ENCODE measurements at places on chromosomes 16 and 17.

DNA sequence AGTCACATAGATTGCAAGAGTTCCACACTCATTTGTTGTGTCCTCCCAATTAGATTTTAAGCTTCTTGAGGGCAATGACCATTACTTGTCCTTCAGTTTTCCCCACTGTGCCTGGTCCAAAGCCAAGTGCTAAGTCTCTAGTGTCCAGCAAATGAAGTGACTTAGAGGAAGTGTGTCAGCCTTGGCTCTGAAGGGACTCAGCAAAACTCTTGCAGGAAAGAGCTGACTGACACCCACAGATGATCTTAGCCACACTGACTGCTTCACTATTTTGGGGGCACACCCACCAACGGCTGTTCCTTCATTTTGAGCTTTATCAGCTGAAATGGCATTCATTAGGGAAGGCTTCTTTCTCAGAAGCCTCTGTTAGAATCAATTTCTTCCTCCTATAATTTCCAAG, 358.1 kb downstream of the UTP18 start:
- DNase-seq, result no peak

DNA sequence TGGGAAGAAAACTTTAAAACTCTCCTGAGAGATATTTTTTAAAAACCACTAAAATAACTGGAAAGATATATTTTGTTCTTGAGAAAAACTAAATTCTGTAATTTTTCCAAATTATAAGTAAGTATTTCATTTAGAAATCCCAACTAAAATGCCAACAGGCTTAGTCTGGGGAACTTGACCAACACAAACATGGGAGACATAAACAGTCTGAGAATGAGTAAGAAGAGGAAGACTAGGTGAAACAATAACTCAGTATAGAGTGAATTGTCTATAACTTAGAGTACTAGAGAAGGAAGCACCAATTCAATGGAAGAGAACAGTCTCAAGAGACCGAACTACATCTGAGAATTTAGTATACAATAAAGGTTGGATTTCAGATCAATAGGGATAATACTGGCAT, 2.9 kb downstream of the CMTM1 start:
- DNase-seq, result no peak

DNA sequence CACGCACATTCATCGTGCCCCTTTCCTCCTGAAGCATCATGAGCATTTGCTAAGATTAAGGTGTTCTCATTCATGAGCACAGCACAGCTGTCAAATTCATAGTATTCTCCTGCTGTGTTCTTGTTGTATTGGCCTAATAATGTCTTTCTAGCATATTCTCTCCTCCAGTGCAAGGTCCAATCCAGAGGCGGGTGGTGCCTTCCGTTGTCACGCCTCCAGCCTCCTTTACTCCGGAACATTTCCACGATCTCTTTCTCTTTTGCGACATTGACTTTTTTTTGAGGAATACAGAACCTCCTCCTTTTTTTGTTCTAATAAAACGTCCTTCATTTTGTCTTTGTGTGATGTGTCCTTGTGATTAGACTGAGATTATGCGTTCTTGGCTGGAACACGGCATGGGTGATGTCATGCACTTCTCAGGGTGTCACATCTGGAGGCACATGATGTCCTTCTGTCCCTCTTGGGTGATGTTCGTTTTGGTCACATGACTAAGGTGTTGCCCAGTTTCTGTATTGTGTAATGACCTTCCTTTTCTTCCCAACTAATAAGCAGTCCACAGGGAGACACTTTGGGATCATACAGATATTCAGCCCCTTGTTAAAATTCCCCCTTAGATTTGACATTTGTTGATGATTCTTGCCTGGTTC, 66.3 kb downstream of the CLEC16A start:
- DNase-seq, result no peak

DNA sequence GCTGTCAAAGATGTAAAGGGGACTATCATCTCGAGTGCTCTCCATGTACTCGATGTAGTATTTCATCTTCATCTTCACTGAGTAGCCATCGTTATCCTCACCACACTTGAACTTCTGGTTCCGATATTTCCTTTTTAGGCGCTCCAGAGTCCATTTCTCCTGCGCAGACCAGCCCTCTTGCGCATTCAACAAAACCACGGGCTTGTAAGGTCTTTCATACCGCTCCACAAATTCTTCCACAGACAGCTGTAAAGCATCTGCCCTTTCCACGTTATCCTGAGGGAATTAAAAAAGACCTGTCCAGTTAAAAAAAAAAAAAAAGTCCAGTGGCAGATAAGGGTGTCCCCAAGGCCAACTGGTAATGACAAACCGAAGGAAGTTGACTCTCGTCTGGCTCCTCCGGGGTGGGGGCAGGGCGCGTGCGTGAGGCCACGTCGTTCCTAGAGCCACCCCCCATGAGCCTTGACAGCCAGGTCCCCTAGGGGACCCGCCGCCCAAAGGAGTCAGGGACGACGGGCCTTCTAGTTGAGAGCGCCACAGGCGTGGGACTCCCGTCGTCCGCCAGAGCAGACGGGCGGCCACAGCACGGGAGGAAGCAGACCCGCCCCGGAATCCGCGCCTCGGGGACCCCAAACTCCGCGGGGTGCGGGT, 701 bp downstream of the JMJD6 start:
- peak; percentile 39 for DNase-seq

DNA sequence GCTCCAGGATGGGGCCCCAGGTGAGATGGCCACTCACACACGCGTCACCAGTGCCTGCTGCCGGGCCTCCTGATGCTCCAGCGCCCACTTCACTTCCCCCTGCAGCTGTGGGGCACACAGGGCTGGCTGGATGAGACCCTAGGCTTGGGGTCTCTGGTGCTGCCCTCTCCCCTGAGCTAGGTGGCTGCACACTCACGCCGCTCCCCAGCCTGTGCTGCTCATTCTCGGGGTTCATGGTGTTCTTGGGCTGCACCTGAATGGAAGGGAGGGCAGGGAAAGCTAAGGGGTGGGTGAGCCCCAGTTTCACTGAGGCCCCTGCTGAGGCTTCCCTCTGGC, 1.2 kb downstream of the CCDC78 start:
- no peak for DNase-seq

DNA sequence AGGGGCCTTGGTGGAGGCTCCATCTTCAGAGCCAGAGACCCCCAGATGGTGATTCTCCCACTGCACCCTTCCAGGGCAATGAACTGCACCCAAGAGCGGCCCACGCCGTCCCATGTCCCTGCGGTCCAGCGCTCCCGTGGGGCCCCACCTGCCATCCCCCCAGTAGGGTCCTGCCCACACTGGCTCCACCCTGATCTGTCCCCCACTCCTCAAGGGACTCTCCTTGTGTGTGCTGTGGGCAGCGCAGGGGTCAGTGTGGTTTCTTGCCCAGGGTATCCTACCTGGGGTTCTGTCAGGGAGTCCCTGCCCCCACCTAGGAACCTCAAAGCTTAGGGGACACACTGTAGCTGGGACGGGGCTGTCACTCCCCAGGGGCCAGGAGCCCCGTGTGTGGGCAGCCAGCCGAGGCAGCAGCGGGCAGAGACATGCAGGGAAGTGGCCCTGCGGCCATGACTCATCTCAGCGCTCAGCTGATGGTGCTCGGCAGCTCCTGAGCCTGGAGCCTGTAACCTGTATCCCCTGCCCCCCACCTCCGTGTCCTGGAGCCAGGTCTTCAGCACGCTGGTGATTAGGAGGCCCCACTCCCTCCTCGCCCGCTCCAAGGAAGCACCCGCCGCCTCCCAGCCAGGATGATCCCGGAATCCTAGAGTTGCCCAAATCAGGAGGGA, 35.7 kb upstream of the SSTR5 start:
- DNase-seq, result no peak

- no peak for DNase-seq
Observed at GRCh38 chr16:17056666-17057065, 414.1 kb downstream of the XYLT1 start.

GRCh38 chr17:14032234-14032633, 37.1 kb upstream of the COX10 start:
- no peak for DNase-seq

GRCh38 chr17:38357486-38358123, 6.0 kb downstream of the SOCS7 start:
- DNase-seq, result no peak

GRCh38 chr17:77830816-77831473, 127.6 kb upstream of the TNRC6C start:
- no peak for DNase-seq

DNA sequence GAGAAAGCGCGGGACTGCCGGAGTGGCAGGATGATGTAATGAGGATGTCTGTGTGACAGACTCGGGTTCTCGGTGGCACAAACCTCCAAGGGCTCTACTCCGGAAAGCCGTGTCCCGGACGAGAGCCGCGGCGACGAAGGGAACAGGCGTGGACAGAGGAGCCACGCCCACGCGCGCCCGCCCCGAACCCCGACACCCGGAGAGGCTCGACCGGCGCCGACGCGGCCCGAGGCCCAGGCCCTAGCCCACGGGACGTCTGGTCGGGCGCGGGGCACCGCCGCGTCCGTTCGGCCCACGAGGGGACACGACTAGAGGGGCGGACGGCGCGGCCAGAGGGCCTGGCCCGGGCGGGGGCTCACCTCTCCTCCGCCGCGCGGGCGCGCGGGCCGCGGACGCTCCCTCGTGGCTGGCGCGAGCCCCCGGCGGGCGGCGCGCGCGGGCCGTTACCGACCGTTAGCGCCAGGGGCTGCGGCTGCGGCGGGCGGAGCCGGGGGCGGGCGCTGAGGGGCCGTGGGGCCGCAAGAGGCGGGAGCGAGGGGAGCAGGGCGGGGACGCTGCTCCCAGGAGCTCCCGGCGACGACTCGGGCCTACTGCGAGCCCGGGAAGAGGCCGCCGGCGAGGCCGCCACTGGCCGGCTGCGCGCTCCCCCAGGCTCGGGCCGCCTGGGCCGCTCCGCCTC, 2.1 kb upstream of the IRX5 start:
- DNase-seq, result peak; percentile 56

DNA sequence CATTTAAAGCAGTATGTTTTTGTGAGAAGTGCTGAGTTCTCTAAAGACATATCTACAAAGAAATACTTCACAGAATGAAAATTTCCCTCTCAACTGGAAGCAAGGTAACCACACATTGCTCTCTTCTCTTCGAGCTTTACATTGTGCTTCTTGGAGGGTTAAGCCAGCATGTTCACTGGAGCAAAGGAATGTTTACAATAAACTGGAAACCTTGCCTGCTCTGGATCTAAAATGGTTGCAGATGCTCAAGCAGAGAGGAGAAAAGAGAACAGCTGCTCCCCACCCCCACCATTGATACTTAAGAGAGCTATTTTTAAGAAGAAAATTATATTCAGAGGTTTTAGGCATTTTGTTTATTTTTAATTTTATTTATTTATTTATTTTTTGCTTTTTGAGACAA, 213.1 kb downstream of the CEP112 start:
- no peak for DNase-seq

DNA sequence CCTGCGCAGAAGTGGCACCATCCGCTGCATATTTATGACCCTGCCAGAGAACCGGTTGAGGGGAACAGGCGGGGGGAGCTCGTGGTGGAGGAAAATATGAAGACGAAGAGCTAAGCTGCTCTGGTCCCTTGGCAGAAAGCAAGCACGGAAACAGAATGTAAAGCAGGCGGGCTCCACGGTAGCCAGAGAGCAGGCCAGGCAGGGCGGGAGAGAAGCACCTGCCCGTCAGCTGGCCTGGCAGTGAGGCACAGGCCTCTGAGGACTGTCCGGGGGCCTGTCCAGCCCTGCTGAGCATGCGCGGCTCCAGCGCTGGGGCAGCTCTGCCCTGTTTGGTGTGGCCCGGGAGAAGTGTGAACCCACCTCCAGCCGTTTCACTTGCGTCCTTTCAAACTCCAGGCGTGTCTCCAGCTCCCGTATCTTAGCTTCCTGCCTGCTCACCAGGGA, 46.7 kb downstream of the PIPOX start:
- no peak for DNase-seq

- no peak for DNase-seq
Observed at GRCh38 chr17:76048711-76049110, 21.6 kb upstream of the EVPL start.

- peak; percentile 30 for DNase-seq
Observed at GRCh38 chr17:39196808-39197291, 619 bp downstream of the CACNB1 start.

DNA sequence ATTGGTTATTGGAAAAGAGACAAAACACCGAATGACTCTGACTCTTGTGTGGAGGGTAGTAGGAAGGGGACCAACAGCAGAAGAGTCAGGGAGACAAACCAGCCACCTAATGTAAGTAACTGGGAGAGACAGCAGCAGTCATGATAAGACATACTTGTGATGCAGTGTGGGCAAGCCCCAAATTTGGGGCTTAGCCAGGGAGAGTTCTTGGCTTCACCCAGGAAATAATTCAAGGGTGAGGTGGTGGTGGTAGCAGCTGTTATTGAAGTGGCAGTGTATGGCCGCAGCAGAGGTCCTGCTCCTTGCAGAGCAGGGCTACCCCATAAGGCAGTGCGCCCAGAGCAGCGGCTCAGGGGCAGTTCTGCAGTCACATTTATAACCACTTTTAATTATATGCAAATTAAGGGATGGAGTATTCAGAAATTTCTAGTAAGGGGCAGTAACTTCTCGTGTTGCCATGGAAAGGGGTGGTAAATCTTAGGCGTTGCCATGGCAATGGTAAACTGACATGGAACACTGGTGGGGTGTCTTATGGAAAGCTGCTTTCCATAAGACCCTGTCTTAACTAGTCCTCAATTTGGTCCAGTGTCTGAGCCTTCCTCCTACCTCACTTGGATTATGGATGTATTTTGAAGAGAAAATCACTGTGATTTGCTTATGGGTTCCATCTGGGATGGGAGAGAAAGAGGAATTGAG, 317.1 kb downstream of the PHKB start:
- DNase-seq, result no peak

DNA sequence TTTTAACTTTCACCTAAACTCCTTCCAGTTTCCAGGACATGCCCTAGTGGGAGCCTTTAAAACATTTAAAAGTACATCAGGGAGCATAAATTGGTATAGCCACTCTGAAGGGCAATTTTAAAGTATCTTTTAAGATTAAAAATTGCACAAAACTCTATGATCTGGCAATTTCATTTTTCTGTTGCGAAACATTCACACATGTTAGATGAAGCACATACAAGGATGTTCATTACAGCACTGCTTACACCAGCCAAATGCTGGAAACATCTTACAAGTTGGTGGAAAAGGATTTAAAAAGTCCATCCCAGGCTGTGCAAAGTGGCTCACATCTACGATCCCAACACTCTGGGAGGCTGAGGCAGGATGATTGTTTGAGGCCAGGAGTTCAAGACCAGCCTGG, 26.4 kb upstream of the LONP2 start:
- no peak for DNase-seq

GRCh38 chr17:70603226-70603625, 433.9 kb downstream of the KCNJ2 start:
- no peak for DNase-seq

DNA sequence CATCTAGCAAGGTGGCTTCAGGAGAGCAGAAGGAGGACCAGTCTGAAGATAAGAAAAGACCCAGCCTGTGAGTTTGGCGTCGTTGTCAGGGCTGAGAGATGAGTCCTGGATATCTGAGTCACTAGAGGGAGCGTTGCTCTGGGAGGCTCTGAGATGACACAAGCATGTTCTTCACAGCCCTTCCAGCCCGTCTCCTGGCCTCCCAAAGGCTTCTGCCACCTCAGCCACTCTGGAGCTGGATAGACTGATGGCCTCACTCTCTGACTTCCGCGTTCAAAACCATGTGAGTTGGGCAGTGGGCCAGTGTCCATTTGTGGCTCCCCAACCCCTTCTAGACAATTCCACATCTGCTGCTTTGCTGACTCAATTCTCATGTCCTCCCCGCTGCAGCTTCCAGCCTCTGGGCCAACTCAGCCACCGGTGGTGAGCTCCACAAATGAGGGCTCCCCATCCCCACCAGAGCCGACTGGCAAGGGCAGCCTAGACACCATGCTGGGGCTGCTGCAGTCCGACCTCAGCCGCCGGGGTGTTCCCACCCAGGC, 2.3 kb downstream of the TGFB1I1 start:
- DNase-seq, result no peak
